ENCODE measurements at places on chromosomes 4 and X. TPM values are rescaled to one million over a fixed set of nuclear protein-coding genes. Genes with fewer than 3 reads are reported as not detected.

CT45A2 gene
- not detected for total RNA-seq

ASB5 gene
- total RNA-seq, result not detected

TSPAN7 gene
- total RNA-seq, result not detected

BEX4 gene
- 5.9 TPM for total RNA-seq

CDX4 gene
- total RNA-seq, result not detected

PPP4R3C gene
- total RNA-seq, result not detected
